ENCODE measurements at places on chromosomes 12 and 14.
A peak's percentile ranks its signal among the peaks of the same experiment; 100 is the strongest.

DNA sequence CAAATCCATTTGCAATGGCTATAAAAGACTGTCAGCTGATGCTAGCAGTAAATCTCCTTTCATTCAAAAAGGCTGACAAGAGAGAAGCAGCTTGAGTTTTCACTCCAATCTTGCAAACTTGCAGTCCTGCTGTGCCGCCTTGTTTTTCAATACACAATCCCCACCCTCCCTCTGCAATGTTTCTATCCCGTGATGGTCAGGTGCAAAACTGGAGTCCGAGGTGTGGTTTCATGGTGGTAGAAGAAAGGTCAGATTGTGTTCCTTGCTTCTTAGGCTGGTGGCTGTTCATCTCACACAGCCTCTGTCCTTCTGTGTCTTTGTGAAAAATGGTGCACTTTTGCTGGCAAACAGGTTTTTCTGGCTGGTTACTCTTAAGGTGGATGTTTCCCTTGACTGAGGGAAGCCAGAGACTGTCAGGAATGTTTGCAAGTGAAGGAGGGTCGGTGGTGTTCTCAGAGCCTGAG, 27.7 kb upstream of the TBX3 start:
- no peak for DNase-seq

- DNase-seq = no peak
Measured at GRCh38 chr12:125861299-125862281, 796.4 kb downstream of the AACS start.

GRCh38 chr12:75844985-75845384, 186.6 kb downstream of the PHLDA1 start:
- DNase-seq = no peak

GRCh38 chr14:74546416-74546815, 52.9 kb downstream of the ISCA2 start:
- no peak for DNase-seq

- DNase-seq = no peak
Measured at GRCh38 chr12:82458101-82458500, 99.8 kb downstream of the METTL25 start.

DNA sequence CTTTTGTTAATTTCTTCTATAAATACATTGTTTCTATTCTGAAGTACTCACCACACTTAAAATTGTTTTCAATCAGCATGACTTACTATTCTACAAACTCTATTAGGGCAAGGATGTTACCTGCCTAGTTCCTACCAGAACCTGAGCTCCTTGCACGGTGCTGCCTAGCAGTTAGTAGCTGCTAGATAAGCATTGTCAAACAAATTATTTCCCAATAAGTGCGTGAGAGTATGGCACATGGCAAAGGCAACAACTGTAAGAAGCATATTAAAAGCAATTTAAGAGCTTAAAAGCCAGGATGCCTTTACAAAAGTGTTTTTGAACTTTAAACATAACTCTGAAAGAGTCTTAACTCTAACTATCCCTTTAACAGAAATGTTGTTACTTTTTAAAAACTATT, 8.2 kb upstream of the LYZ start:
- DNase-seq = no peak

DNA sequence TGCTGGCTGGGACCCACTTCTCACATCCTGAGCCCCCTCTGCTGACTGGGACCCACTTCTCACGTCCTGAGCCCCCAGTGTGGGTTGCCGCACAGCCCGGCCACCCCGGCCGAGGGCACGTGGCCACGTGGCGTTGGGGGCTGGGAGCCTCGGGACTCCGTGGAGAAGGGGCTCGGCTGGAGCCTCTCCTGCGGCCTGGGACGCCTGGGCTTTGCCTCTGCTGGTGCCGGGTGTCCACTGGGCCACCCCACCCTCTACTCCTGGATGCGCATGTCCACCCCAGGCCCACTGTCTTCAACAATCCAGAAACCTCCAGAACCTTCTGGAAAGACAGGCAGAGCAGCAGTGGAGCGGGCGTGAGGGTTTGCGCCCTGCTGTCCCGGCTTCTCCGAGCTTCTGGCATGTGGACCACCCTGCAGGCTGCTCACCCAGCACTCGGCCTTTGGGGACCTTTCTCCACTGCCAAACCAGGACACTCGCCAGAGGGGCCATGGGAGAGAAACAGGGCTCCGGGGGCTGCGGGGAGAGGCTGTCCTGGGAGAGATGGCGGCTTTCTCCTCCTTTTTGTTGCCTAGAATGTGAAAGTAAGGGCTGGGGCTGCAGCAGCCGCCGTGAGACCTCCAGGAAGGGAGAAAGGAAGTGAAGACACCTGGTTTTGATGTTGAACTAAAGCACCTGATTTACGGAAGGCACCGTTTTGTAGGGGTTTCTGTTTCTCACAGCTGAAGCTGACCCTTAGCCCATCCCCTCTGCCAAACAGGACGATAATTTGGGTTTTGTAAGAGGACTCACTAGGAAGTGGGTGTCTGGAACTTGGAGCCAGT, 30.0 kb downstream of the NOC4L start:
- DNase-seq = no peak

DNA sequence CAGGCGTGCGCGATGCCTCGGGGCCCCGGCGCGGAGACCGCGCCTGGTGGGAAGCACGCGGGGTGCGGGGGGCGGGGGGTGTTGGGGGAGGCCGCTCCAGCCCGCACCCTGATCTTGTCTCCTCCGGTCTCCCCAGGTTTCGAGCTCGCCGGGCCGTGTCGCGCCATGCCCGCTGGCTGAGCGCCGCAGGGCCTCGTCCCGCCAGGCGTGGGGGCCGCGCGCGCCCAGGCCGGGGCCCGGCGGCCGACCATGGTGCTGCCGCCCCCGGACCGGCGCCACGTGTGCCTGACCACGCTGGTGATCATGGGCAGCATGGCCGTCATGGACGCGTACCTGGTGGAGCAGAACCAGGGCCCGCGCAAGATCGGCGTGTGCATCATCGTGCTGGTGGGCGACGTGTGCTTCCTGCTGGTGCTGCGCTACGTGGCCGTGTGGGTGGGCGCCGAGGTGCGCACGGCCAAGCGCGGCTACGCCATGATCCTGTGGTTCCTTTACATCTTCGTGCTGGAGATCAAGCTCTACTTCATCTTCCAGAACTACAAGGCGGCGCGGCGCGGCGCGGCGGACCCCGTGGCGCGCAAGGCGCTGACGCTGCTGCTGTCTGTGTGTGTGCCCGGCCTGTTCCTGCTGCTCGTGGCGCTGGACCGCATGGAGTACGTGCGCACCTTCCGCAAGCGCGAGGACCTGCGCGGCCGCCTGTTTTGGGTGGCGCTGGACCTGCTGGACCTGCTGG, 2.4 kb downstream of the TMEM121 start:
- no peak for DNase-seq

DNA sequence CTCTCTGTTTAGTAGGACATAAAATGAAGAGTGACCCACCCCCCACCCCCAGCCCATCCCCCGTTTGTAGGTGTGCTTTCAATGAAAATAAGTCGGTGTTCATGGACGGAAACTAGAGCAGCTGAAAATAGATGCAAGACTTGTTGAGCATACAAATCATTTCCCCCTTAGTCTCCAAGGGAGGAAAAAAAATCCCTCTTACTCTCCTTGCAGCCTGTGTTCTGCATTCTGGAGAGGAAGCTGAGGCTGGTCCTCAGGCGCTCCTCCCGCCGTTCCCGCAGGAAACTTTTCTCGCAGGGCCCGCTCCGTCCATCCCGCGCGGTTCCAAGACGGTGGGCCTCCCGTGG, 259.0 kb upstream of the E2F7 start:
- DNase-seq = no peak

- no peak for DNase-seq
Measured at GRCh38 chr14:32080001-32080510, 3.0 kb downstream of the ARHGAP5 start.

- DNase-seq = no peak
Measured at GRCh38 chr12:2689393-2689792, 105.4 kb upstream of the FKBP4 start.

DNA sequence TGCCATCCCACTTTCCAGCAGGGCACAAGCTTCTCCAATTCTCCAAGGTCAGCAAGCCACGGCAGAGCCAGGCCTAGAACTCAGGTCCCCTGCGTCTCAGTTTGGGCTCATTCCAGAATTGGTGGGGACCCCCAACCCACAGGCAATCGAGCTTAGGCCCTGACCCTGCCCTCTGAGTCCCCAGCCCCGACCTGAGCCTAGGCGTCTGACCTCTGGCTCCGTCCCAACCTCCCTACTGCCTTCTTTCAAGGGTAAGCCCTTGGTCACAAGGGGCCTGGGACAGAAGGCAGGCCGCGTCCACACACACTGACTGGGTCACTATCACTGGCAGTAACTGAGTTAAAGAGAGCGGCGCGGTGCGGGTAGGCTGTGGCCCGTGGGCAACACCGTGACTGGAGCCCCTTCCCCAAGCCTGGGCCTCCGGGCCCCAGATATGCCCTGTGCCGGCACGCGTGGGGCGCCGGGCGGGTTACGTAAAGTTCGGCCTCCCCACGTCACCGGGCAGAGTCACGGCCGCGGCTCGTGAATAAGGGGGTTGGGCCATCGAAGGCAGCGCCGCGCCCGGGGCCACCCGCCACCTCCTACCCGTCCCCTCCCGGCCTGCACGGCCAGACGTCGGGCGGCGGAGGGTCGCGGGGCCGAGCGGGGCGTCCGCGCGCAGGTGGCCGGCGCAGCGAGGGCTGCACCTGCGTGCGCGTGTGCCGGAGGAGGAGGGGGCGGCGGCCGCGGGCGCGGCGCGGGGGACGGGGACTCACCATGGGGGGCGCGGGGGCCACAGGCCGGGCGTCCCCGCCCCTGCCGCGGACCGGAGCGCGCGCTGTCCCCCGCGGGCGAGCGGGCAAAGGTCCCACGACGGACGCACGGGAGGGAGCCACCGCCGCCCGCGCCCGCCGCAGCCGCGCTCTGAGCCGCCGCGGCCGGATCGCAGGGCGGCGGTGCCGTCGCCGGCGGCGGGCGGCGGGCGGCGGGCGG, 516 bp downstream of the ANKRD9 start:
- DNase-seq = no peak

DNA sequence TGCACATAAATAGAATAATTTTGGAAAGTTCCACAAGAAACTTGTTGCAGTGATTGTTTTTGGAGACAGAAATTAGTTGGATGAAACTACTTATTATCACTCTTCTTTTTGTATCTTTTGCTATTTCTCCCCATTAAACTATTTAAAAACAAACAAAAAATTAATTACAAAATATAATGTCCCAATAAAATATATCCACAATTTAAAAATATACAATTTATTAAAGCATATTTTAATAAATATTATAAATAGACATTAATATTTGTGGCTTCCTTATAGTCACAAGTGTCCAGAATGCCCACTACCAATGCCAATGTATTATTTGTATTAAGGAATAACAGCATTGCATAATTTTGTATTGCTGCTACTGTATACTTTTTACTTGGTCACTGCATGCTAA, 52.5 kb upstream of the GCH1 start:
- DNase-seq = no peak

- DNase-seq = no peak
Measured at GRCh38 chr12:89166525-89166934, 185.8 kb downstream of the DUSP6 start.

DNA sequence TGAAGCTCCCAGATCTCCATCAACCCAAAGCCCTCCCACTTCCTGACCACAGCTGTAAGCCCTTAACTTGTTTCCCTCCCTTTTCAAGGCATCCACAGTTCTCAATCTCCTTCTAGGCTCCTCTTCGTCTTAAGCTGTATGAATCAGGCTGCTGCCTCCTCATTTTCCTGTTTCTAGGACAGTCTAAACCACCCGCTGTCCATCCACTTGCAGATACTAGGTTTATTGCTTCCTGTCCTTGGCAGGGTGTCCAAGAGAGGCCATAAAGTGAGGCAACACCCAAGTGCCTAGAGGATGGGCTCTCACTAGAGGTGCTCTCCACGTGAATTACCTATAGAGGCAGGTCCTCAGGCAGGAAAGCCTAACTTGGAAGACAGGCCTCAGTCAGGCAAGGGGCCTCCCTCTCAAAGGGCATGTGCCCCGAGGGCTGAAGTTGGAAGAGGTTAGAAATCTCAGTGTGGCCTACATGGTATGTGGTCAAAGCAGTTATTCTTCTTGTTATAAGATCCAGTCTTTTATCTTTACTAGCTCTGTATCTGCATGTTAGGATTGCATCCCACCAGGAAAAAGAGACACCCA, 8.8 kb upstream of the TMEM106C start:
- no peak for DNase-seq

DNA sequence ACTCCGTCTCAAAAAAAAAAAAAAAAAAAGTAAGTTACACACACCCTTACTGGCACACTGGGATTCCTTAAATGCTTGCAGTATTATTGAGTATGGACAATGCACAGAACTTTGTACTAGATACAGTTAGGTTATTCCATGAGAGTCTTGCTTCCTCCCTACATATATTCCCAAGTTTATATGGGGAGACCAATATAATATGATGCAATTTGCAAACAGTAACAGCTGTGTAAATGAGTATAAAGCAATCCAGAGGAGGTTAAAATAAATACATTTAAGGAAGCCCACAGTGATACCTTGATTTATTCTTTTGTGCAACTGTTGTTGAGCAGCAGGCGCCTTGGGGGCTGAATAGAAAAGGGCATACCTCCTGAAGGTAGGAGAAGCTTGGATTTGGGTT, 26.6 kb downstream of the RASSF3 start:
- no peak for DNase-seq

DNA sequence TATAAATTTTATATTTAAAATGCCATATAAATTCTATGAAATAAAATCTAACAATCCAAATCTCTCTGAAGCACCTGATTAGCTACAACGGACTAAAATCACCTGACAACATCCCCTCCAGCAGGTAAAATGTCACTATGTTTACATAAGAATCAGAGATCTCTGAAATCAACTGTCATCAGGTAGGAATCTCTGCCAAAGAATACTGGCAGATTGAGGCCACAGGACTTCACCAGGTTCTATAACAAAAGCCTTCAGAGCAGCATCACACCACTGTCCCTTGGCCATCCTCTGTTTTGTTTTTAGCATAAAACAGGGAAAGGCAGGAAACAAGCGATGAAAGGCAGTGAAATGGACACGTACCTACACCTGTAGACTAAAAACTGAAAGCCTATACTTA, 22.1 kb downstream of the FGD6 start:
- DNase-seq = no peak

GRCh38 chr12:84492351-84492883, 420.2 kb downstream of the SLC6A15 start:
- no peak for DNase-seq

- no peak for DNase-seq
Measured at GRCh38 chr12:109878749-109879148, 1.6 kb downstream of the GLTP start.

GRCh38 chr12:131900397-131900796, 6.0 kb downstream of the ULK1 start:
- no peak for DNase-seq

- DNase-seq = no peak
Measured at GRCh38 chr12:25584596-25584995, 31.5 kb upstream of the LMNTD1 start.

GRCh38 chr12:86735072-86735471, 478.9 kb upstream of the MGAT4C start:
- DNase-seq = no peak

DNA sequence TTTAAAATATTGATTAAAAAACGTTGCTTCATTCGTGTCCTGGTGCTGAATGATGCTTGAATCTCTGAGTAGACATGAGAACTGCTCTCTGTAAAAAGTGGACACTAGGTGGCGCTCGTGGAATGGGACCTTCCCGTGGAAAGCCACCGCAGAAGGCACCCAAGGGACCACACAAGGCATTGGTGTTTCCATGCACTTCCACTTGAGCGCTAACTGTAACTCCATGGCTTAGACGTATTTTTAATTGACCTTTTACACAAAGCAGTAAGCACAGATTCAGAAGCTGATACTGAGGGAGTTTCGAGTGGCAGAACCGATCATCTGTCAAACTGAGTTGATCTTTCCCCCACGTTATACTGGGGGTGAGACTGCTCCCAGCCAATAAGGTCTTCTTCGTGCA, 135.3 kb downstream of the PRKCH start:
- peak; percentile 50 for DNase-seq

Measured in T1000 (cell line).